ENCODE measurements at places on chromosomes 7 and 10.

- no peak for DNase-seq
Observed at GRCh38 chr7:156163747-156164146, 351.5 kb upstream of the SHH start.

GRCh38 chr7:116197360-116197759 lies 13.0 kb upstream of the TES start:
- DNase-seq: no peak

GRCh38 chr7:90345595-90346335 lies 751 bp upstream of the GTPBP10 start:
- DNase-seq: no peak

GRCh38 chr10:43194859-43195258 lies 56.6 kb downstream of the CSGALNACT2 start:
- DNase-seq: no peak

GRCh38 chr10:42491001-42491592 lies 147.3 kb downstream of the ZNF33B start:
- no peak for DNase-seq

DNA sequence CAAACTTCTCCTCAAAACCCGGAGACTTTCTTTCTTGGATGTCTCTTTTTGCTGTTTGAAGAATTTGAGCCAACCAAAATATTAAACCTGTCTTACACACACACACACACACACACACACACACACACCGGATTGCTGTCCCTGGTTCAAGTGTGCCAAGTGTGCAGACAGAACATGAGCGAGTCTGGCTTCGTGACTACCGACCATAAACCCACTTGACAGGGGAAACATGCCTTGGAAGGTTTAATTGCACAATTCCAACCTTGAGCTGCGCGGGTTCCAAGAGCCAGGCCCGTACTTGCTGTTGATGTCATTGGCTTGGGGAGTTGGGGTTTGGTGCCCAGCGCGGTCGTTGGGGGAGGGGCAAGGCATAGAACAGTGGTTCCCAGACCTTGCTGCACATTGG lies 1.7 kb downstream of the EGFR start:
- DNase-seq: no peak

DNA sequence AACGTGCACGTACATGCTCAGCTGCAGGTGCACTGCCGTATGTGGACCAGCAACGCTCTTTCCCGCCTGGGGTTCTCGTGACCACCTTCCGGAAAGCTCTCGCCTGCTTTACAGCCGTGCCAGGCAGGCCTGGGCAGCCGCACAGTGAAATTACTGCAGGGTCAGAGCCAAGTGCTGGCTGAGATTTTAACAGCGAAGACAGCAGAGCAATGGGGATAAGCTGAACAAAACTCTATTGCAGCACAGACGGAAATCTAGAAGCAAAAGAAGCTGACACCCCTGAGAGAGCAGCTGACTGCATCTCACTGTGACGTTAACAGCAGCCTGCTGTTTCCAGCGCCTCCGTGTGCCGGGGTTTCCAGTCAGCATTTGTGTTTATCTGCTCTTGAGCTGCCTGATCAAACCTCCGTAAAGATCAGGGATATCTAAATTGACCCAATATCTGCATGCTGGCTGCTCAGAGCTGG lies 179.0 kb downstream of the DIP2C start:
- no peak for DNase-seq

Measured in activated T-cell treated with anti-CD3 and anti-CD28 coated beads for 4 hours (primary cell).